Smooth muscle cell of the pulmonary artery (primary cell): ENCODE measurements at places on chromosomes 3 and 15. TPM values are rescaled to one million over a fixed set of nuclear protein-coding genes. Genes with fewer than 3 reads are reported as not detected.

Gene CFAP100
- total RNA-seq, result not detected in 2 replicates

Gene ECE2
- total RNA-seq, result 0.17 TPM in 1 of 2 replicates, not detected in the other

Gene GCNT3
- 0.07 and 0.23 TPM in 2 replicates for total RNA-seq

Gene FOXB1
- total RNA-seq, result not detected in 2 replicates

Gene PARP15
- total RNA-seq, result 0.03 and 0.13 TPM in 2 replicates

Gene EDC3
- 22.0 and 23.5 TPM in 2 replicates for total RNA-seq

Gene CEMIP
- total RNA-seq, result 360 and 994 TPM in 2 replicates

Gene ANKDD1A
- total RNA-seq, result 6.7 and 9.1 TPM in 2 replicates

Gene HES1
- 2.8 and 7.9 TPM in 2 replicates for total RNA-seq

Gene STX19
- 0.07 and 0.10 TPM in 2 replicates for total RNA-seq
